ENCODE measurements at places on chromosomes 4 and X.

GRCh38 chrX:42695800-42696358 is 82.1 kb downstream of the PPP1R2C start:
- no peak for DNase-seq

DNA sequence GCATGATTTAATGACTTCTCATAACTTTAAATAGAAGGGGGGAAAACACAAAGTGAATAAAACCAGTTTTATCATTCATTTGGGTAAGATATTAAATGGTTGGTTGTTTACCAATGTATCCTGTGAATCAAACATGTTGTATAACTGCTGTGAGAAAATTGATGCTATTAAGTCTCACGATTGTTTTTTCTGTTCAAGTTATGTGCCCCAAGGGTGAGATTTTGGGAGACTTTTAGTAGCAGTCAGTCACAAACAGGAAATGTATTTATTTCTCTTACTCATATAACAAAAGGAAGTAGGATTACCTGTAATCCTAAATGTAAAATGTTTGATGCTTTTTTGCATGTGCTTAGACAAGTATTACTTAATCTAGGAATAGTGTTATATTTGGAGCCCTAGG is 39.2 kb downstream of the MTHFD2L start:
- no peak for DNase-seq

GRCh38 chr4:11842620-11843263 is 414.0 kb upstream of the HS3ST1 start:
- DNase-seq: no peak

GRCh38 chr4:88857588-88857987 is 160.0 kb upstream of the NAP1L5 start:
- DNase-seq: no peak

DNA sequence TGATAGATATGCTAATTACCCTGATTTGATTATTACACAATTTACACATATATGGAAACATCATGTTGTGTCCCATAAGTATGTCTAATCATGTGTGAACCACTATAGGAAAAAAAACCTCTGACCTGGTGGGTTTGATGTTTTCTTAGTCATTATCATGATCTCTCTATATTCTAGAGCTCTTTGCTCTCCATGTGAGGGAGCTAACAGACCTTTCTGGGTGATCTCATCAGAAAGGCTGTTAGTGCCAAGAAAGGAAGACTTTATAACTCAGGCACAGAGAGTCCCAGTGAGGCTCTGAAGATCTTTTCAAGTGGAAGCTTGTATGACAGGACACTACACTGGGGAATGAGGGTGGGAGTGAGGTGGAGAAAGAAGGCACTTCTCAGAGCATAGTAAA is 527.7 kb upstream of the MAGEB2 start:
- no peak for DNase-seq

- no peak for DNase-seq
Measured at GRCh38 chrX:34578237-34578636, 78.8 kb downstream of the TMEM47 start.

DNA sequence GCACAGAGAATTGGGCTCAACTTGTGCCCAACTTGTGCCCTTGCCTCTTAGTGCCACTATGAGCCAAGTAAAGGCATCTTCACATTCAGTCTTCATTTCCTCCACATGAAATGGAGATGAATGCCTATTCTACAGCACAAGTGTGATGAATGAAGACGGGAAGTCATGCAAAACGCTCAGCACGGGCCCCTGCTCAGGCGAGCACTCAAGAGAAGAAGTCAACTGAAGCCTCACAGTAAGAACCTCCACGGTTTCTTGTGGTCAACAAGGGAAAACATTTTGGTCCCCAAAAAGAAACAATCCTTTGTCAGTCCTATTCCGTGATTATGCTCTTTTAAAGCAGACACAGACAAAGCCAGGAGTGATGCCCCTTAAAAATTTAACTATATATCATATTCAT is 87.0 kb downstream of the IRF2 start:
- no peak for DNase-seq

GRCh38 chr4:17468619-17469221 is 43.2 kb downstream of the QDPR start:
- DNase-seq: no peak

- DNase-seq: peak; percentile 65
Measured at GRCh38 chr4:109588176-109588575, 28.1 kb downstream of the MCUB start.

DNA sequence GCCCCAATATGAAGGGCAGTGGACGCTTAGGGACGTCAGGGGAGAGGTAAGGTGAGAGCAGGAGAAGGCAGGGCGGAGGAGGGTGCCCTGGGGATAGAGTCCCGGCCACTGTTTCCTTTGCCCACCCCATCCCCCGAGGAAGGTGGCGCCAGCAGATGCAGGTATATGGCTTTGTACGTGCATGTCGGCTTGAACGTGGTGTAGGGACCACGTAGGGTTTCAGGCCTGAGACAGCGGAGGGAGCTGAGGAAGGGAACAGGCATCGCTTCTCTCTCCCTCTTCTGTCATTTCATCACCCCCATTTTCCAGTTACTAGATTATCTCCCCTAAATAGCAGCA is 97.9 kb downstream of the PHKA2 start:
- DNase-seq: no peak

DNA sequence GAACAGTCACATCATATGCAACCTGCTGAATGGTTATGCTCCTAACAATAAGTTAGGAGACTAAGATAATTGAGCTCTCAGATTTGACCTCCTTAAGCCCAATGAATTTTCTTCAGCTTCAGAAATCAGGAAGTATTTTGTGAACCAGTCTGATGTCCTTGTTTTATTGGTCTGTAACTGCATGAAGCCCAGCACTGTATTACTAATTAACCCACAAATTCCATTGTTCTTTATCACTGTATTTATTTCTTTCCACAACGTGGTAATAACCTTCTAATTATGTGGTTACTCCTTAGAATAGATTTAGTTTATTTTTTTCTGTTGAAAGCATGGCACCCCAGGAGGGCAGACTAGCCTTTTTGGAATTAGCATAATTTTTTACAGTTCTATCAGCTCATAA is 3.9 kb upstream of the MFAP3L start:
- DNase-seq: no peak

DNA sequence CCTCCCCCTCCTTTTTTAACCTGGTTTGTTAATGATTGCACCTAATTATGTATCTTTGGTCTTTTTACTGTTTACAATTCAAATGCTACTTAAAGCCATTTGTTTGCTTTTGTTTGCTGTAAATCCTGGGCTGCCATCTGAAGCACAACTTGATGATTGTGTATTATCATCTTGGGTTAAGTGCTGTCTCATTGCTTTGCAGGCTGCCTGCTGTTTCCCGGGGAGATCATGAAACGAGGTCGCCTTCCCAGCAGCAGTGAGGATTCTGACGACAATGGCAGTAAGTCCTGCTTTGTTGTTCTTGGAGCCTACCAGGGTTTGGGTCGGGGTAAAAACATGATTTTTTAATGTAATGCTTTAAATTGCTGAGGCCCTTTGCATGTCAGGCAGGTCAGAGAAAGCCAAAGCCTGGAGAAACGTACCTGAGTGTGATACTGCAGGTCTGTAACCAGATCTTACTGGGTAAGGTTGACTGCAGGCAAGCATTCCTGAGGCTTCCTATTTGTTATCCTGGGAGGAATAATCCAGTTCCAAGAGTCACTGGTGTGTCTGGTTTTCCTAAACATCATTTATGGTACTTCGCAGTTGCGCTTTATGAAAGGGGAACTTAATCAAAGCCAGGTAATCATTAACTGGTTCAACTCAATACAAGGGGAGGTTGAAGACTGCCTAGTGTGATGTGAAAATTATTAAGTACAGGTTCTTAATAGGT is 22.2 kb downstream of the JADE1 start:
- DNase-seq: no peak

DNA sequence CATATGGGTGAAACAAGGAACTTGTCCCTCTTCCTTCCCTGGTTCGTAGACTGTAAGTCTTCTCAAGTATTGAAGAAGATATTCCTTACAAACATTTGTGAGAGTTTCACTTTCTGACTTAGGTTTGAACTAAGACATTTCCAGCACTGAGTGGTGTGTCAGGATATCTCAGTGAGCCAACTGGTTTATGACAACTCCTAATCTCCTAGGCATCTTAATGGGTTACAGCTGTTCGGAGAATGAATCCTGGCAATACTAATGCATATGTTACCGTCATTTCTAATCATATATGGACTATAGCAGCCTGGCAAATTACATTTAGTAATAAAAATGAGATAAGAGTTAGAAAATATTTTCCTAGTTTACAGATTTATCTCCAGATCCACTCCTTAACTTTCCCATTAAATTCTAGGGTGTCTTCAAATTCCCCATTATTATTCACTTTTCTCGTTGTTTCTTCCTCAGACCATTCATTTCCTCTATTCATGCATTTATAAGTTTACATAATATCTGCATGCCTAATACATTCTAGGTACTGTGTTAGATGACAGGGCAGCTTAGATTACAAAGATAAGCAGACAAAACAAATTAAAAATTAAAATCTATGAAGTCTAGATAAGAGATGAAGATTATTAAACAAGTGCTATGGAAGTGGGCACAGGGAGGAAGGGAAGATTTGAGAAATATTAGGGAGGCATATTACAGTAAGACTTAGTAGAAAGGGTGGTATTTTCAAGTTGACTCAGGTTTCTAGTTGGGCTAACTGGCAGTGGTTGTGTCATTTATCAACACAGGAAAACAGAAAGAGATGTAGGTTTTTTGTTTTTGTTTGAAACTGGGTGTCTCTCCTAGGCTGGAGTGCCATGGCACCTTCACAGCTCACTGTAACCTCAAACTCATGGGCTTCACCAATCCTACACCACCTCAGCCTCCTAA is 173.9 kb downstream of the WDFY3 start:
- DNase-seq: no peak

DNA sequence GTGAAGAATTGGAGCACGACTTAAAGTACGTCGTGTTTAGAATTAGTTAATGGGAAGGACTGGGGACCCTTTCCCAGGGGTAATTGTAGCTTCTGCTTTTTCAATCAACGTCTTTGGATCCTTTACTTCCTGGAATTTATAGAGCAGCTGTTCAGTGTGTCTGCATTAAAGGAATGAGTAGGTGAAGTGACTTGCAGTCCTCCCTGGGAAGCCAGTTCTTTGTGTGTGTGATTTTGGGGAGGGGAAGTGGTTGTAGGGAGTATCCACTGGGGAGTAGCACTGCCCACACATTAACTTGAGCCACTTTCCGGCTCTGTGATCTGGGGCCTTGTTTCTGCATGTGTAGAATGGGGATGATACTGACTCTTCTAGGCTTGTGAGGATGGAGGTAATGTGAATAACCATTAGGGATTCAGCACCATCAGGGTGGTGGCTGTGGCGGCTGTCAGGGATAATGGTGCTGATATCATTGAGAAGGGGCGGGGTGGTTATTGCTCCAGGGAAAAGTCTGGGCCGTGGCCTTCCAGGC is 54.7 kb downstream of the TMEM131L start:
- DNase-seq: no peak

DNA sequence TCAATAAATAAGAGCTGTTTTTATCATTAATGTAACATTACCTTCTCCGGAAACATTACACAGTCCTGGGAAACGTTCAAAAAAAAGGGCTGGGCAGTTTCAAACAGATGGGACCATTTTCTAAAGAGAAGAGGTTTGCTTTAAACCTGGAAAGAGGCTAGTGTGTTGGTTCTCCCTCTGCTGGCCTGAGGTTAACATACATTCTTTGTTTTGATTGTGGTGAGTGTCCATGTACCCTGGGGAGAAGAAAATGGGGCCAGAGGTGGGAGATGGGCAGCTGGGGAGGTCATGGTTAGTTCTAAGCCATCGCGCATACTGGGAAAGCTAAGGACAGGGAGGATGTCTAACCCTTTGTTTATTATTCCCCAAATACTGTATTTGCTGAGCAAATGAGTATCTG is 194.7 kb downstream of the CPEB2 start:
- DNase-seq: no peak

GRCh38 chrX:16319929-16320328 is 152.6 kb downstream of the MAGEB17 start:
- DNase-seq: no peak

GRCh38 chrX:48580662-48581061 is 6.4 kb downstream of the RBM3 start:
- DNase-seq: no peak

- DNase-seq: no peak
Measured at GRCh38 chr4:41299486-41299885, 42.8 kb downstream of the UCHL1 start.

GRCh38 chr4:112296949-112297880 is at the start of gene ALPK1:
Gene ALPK1, plus strand, starts transcription at chr4:112297369.
- DNase-seq: no peak

DNA sequence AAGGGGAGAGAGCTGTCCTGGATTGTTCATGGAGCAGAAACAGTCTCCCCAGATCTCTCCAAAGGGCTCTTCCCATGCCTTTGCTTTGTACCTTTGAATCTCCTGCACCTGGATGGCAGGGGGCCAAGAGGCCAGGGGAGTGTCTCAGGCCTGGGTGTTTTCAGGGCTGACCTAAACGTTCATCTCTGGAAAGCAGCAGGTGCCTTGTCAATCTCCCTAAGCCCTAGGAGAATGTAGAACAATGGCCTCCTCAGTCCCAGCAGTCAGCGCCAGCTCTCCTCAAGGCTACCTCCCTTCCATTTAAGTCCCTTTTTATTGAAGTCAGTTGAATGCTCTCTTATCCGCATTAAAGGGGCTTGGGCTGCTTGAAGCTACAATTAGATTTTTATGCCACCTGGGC is 31.2 kb upstream of the NSUN7 start:
- no peak for DNase-seq

- no peak for DNase-seq
Measured at GRCh38 chr4:124862261-124862660, 149.7 kb upstream of the ANKRD50 start.

DNA sequence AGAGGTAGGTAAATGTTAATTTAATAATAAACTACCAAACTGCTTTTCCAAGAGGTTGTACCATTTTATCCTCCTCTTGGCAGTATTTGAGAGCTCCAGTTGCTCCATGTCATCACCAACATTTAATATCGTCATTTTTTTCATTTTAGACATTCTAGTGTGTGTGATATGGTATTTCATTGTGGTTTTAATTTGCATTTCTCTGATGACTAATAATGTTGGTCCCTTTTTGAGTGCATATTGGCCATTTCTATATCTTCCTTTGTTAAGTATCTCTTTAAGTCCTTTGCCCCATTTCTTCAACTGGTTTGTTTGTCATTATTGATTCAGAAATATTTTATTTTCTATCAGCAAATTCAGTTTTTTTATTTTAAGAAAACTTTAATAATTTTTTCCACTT is 88.8 kb downstream of the MAPK10 start:
- DNase-seq: no peak
